T-helper 17 cell (primary cell): ENCODE measurements at places on chromosomes 16 and 17.

GRCh38 chr17:49132699-49133364 is at the start of gene B4GALNT2:
Gene B4GALNT2 (plus strand): TSS chr17:49132769. CDS start chr17:49132793, 24 bp downstream.
- no peak for DNase-seq

- no peak for DNase-seq
These were observed 16.7 kb upstream of the TOB1 start for GRCh38 chr17:50882851-50883250.

- DNase-seq, result no peak
These were observed 52.6 kb downstream of the PRKCA start for GRCh38 chr17:66354981-66355380.

DNA sequence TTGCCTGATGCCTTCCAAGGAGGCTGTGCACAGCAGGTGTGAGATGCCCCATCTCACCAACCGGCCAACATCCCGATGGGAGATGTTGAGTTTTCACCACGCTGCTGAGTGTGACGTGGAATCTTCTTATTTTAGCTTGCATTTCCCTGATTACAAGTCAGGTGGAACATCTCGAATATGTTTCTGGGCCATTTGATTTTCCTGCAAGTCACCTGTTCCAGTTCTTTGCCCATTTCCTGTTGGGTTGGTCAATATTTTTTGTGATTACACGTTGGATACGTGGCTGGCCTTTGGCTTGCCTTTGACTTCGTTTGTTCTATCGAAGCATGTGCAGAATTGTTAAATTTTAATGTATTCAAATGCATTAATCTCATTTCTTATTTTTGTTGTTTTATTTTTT is 8.3 kb upstream of the CDH15 start:
- no peak for DNase-seq

DNA sequence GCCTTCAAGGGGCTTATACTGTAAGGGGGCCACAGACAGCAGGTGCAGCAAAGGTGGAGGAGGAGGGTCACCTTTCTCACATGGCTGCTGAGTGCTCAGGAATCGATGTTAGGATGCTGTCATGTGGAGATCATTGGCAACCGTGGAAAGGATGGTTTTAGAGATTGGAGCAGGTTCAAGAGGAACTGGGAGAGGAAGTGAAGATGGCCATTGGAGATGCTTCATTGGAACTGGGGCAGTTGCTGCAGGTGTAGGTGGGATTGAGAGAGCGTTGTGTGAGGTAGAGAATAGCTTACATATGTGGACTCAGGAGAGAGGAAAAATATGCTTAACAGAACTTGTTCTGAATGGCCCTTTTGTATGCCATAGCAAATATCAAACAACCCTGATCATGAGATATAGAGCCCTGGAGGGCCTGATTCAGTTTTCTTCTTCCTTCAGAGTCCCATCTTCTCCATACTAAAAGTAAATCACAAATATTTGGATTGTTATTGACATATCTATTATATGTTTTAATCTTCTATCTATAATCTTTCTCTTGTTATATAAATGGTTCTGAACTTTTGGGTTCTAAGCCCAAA is 40.8 kb downstream of the LDHD start:
- DNase-seq, result no peak

GRCh38 chr16:886802-887731 is 83.7 kb downstream of the LMF1 start:
- no peak for DNase-seq

DNA sequence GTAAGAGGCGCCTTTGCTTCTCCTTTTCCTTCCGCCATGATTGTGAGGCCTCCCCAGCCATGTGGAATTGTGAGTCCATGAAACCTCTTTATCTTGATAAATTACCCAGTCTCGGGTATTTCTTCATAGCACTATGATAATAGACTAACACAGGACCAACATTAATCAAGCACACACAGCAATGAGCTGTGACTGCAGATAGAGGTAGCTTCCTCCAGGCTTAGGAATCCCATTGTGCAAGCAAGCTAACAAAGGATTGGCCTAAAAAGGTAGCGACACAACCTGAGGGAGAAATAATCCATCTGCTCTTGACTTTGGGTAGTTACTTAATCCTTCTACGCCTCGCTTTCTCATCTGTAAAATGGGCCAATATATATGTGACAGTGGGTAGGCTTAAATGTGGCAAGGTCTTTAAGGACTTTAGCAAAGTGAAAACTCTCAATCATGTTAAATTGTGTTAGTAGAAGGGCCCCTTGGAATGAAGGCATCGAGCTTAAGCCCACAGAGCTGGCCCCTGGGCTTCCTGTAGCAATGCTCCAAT is 393.6 kb downstream of the SOX9 start:
- no peak for DNase-seq

GRCh38 chr17:66831383-66832210 is 3.3 kb upstream of the CACNG5 start:
- no peak for DNase-seq

- no peak for DNase-seq
These were observed 232.1 kb downstream of the MRTFB start for GRCh38 chr16:14303182-14303618.

GRCh38 chr17:79984045-79984840 is 51.4 kb downstream of the TBC1D16 start:
- DNase-seq, result no peak

GRCh38 chr16:57795431-57795878 is 6.8 kb downstream of the KIFC3 start:
- DNase-seq, result no peak

- no peak for DNase-seq
These were observed 21.3 kb upstream of the CRYBA1 start for GRCh38 chr17:29225396-29225795.

- no peak for DNase-seq
These were observed 28.3 kb downstream of the PLCD3 start for GRCh38 chr17:45104029-45104428.

- no peak for DNase-seq
These were observed 11.9 kb upstream of the CD300E start for GRCh38 chr17:74635418-74635817.

- DNase-seq, result no peak
These were observed 5.1 kb downstream of the BPTF start for GRCh38 chr17:67830440-67830839.

DNA sequence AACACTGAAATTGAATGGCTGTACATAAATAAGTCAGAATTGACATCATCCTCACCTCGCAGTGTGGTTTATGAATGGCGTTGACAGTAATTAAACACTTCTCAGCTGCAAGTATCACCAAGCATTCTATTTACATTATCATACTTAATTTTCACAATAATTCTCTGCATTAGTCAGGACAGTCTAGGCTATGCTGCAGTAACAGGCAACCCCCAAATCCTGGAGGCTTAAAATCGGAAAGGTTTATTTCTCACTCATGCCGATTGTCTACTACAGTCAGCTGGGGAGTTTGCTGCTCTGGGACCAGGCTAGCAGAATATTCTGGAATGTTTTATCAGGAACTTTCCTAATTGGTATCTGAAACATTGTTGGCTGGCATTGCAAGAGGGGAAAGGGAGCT is 493.2 kb upstream of the ERCC4 start:
- DNase-seq, result no peak

GRCh38 chr17:37820995-37821713 is 76.3 kb upstream of the HNF1B start:
- DNase-seq, result no peak

- DNase-seq, result no peak
These were observed at the start of gene CHD3 for GRCh38 chr17:7888184-7888920. Gene CHD3 (plus strand): TSS chr17:7888789. CDS start chr17:7889001, 212 bp downstream.

- DNase-seq, result no peak
These were observed 39.8 kb downstream of the KSR1 start for GRCh38 chr17:27496005-27496404.

DNA sequence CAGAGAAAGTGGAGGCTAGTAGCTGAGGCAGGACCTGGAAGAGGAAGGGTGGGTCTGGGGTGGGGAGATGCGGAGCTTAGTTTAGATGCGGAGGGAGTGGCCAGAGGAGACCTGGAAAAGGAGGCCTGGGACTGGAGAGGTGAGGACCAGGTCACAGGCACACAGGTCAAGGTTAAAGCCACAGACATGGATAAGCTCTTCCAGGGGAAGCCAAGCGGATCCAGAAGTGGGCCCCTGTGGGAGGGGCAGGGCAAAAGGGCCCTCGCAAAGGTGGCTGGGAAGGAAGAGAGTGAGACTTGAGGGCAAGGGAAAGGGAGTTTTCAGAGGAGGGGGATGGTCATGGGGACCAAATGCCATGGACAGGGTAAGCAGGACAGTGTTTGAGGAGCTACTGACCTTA is 13.9 kb upstream of the MLLT6 start:
- no peak for DNase-seq

DNA sequence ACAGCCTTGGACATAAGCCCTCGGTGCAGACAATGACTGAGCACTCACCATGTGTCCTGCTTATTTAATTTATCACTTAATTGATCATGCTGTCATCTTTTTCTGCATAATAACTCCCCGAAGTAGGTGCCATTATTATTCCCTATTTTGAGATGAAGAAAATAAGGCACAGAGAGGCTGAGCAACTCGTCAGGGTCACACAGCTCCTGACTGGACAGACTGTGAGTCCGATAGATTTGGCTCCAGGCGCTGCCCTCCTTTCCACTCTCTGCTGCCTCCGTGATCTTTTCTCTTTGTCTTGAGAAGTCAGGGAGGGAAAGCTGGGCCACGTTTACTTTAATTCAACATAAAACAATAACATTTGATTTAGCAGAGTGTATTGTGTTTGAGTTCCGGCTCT is 19.0 kb upstream of the N4BP1 start:
- DNase-seq, result no peak

DNA sequence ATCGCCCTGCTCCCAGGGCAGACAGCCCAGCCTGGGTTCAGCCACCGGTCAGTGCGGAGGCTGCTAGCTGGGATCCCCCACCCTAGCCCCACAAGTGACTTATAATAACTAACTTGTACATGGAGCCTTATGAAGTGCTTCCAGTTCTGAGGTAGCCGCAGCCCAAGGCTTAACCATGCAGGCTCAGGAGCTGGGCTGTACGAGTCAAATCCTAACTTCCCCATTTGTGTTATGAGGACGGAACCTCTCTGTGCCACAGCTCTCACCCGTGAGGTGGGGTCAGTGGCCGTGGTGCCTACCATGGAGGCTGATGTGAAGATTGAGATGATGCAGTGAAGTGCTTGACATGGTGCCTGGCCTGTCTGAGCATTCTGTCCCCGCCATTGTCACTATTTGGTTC is 27.8 kb upstream of the GOSR2 start:
- DNase-seq, result no peak

DNA sequence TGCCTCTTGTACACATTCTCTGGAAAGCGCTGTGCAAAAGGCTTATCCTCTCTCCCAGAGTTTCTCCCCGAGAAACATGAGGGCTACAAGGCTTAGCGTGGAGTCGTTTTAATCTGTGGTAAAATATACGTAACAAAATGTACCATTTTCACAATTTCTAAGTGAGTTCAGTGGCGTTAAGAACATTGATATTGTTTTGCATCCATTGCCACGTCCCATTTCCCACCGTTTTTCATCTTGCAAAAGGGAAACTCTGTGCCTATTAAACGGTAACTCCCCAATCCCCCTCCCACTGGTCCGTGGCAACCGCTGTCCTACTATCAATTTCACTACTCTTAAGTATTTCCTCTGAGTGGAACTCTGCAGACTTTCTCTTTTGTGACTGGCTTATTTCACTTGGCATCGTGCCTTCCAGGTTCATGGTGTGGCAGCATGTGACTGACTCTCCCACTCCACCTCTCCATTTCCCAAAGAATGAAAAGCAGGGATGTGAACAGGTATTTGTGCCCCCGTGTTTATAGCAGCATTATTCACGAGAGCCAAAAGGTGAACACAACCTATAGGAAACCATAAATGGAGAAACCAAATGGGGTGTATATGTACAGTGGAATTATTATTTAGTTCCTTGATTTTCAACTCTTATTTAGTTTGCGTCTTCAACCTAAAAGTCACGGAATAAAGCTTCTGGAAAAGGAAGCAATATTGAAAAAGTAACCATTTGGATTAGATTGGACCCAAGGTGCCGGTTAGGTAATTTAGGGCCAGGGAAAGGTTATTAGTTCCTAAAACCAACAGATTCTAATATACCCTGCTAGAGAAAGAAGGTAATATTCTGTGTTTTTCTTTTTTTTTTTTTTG is 1.1 kb upstream of the USP32 start:
- no peak for DNase-seq

DNA sequence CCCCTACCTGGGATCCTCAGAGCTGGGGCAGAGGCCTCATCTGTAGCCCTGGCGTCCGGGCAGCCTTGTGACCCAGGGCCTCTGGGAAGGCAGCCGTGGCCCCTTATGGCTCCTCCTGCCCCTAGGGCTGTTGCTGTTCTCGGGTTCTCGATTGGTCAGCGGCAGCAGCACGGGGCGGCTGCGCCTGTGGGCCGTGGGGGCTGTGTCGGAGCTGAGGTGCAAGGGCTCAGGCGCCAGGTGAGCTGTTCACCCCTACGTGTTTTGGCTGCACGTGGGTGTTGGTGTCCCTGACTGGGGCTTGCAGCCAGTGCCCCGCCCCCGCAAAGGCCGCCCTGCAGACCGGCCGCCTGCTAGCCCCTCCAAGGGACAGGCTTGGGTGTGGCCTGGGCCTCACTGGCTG is 5.8 kb upstream of the RHOT2 start:
- no peak for DNase-seq

- DNase-seq, result no peak
These were observed 72.6 kb downstream of the SDK2 start for GRCh38 chr17:73571511-73572130.

DNA sequence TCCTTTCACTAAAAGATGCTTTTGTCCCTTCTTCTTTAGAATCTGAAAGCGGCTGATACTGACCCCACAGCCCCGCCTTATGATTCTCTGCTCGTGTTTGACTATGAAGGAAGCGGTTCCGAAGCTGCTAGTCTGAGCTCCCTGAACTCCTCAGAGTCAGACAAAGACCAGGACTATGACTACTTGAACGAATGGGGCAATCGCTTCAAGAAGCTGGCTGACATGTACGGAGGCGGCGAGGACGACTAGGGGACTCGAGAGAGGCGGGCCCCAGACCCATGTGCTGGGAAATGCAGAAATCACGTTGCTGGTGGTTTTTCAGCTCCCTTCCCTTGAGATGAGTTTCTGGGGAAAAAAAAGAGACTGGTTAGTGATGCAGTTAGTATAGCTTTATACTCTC is 10.1 kb upstream of the TANGO6 start:
- DNase-seq, result no peak

DNA sequence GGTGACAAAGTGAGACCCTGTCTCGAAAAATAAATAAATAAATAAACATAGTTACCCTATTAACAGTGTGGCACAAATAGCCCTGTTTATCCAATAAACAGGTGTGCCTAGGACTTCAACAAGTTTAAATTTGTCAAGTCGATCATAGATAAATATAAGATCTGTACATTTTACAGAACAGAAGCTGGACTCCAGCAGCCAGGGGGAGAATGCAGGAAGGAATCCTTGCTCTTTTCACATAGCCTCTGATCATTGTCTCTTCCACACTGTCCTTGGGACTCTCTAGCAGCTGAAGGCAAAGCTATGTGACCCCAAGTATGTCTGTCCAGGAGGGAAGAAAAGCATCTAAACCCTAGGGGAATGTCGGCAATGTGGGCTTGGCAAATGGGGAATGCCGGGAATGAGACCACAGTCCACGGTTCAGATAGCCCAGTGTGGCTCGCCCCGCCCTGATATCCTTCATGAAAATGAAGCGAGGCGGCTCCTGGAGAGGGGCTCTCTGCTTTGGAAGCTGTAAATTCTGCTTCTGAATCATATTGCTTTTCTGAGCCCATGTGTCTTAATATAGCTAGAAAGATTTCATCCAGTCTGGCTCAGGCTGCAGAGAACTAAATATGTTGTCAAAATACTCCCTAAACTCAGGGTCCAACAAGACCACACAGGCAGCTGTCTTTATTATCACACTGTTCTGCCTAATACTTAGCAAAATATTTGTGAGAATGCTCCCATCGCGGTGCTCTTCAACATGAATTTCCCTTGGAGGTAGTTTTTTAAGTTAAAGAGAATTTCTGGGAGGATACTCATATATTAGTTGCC is 24.9 kb upstream of the GRB2 start:
- DNase-seq, result no peak

- DNase-seq, result no peak
These were observed 5.5 kb downstream of the OR4D1 start for GRCh38 chr17:58153671-58154070.
